ENCODE measurements at places on chromosomes 12 and 14. TPM values are rescaled to one million over a fixed set of nuclear protein-coding genes. Genes with fewer than 3 reads are reported as not detected.

DNA sequence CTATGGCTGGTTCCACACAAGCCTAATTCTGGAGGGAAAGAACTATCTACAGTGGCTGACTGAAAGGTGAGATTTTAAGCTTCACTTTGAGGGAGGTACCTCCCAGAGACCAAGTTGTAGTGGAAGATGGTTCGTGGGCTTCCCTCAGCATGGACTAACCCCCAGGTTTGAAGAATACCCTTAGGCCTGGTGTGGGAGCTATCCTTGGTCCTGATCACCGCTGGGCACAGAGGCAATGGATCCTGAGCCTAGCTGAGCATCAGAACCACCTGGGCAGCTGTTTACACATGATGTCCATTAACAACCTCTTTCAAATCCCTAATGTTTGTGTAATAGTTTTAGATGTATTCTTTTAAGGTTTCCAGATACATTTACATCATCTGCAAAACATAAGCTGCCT lies 10.3 kb downstream of the DAO start:
- DNase-seq = no peak

- no peak for DNase-seq
These were observed 328.0 kb downstream of the NRXN3 start for GRCh38 chr14:78498062-78498595.

- DNase-seq = no peak
These were observed 190.9 kb downstream of the ETV6 start for GRCh38 chr12:11840366-11840765.

- no peak for DNase-seq
These were observed 35.8 kb downstream of the MYF5 start for GRCh38 chr12:80752464-80752863.

- DNase-seq = no peak
These were observed 281.8 kb upstream of the SOX5 start for GRCh38 chr12:24231298-24231697.

The ARG2 gene
- total RNA-seq = 10.4 TPM

The HOXC9 gene
- total RNA-seq = 2.0 TPM

The IAPP gene
- total RNA-seq = not detected

The TC2N gene
- 26.8 TPM for total RNA-seq

The MLEC gene
- 87.5 TPM for total RNA-seq

The TRAFD1 gene
- total RNA-seq = 25.1 TPM

The SPPL3 gene
- total RNA-seq = 27.0 TPM

All from omental fat pad (tissue), 4 donors.